ENCODE measurements at places on chromosomes 4 and X.

- no peak for DNase-seq
These were observed 522.8 kb downstream of the GLUD2 start for GRCh38 chrX:121570072-121570841.

- DNase-seq: no peak
These were observed 29.9 kb downstream of the VEGFC start for GRCh38 chr4:176762661-176763308.

GRCh38 chr4:22427675-22428074, 88.2 kb downstream of the ADGRA3 start:
- DNase-seq: no peak

GRCh38 chrX:124488412-124489161, 142.2 kb downstream of the SH2D1A start:
- no peak for DNase-seq

- DNase-seq: no peak
These were observed 59.0 kb upstream of the DYNLT3 start for GRCh38 chrX:37906357-37906756.

DNA sequence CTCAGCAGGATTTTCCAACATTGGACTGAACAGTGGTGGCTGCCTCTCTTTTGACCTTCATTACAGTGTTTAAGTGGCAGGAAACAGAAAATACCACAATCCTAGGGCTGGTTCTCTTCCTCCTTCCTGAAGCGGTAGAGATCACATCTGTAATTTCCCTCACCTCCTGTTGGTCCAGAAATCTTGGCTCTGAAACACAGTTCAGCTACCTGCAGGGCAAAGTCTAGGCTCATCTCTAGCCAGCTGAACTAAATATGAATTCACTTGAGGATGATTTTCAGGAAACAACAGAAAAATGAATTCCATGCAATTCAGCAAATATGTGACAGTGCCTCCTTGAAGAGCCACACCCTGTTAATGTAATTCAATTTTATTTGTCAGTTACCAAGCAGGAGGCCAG, 531.9 kb downstream of the INPP4B start:
- DNase-seq: no peak

- DNase-seq: no peak
These were observed 45.6 kb upstream of the GRIA3 start for GRCh38 chrX:123138473-123138872.

GRCh38 chr4:14095831-14096230, 468.3 kb upstream of the BOD1L1 start:
- no peak for DNase-seq

DNA sequence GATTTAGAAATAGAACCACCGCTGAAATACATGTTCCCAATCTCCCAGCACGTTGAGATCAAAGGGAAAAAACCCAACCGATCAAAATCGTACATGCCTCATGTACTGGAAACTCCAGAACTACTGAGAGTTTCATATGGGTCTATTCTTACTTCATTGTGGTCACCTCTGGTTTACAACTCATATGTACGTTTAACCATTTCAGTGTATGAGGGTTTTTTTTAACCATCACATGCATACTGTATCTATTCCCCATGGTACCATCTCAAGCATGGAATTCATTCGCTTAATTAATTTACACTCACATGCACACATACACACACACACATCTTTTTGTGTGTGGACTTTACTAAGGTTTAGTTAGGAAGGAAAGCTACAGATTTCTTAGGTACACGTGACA, 46.0 kb upstream of the CLNK start:
- DNase-seq: no peak

GRCh38 chr4:32417113-32417704, 1697.0 kb downstream of the PCDH7 start:
- DNase-seq: no peak

- DNase-seq: no peak
These were observed 123.6 kb downstream of the RELL1 start for GRCh38 chr4:37562592-37562991.

DNA sequence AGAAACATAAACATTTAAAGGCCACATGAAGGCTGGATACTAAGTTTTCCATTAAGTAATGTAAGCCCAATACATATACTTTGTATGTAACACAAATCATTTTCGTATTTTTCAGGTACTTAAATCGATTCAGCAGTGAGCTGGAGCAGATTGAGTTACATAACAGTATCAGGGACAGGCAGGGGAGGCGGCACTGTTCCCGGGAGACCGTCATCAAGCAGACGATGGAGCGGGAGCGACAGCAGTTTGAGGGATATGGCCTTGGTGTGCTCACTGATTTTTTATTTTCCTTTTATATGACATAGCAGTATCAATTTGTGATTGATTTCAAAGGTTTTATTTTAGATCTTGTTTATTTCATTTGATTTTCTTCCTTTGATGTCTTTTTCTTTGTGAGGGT, 20.7 kb downstream of the TMA16 start:
- DNase-seq: no peak

DNA sequence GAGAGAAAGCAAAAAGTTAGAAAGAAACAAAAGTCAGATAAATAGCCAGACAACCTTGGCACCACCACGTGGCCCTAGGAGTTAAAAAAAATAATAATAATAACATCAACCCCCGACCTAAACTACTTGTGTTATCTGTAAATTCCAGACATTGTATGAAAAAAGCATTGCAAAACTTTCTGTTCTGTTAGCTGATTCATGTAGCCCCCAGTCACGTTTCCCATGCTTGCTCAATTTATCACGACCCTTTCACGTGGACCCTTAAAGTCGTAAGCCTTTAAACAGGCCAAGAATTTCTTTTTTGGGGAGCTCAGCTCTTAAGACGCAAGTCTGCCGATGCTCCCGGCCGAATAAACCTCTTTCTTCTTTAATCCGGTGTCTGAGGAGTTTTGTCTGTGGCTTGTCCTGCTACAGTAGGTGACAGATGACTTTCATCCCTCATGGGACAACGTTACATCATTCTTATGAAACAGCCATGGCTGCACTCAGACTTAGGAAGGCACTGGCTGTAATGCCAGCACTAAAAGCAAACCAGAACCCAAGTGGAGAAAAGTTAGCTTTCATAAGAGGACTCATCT, 520 bp downstream of the ACOX3 start:
- DNase-seq: no peak

- DNase-seq: no peak
These were observed 123.5 kb upstream of the BMPR1B start for GRCh38 chr4:94634271-94634670.

All from stimulated activated CD4-positive, alpha-beta T cell treated with anti-CD3 and anti-CD28 coated beads, Interleukin-1b, Interleukin-23, amount 100 ng/mL, for 1 hour (primary cell).